ENCODE measurements at places on chromosomes 2 and 18.

GRCh38 chr2:62800618-62801017, 95.1 kb downstream of the EHBP1 start:
- DNase-seq, result no peak

- no peak for DNase-seq
Measured at GRCh38 chr2:240832921-240833494, 13.0 kb upstream of the KIF1A start.

DNA sequence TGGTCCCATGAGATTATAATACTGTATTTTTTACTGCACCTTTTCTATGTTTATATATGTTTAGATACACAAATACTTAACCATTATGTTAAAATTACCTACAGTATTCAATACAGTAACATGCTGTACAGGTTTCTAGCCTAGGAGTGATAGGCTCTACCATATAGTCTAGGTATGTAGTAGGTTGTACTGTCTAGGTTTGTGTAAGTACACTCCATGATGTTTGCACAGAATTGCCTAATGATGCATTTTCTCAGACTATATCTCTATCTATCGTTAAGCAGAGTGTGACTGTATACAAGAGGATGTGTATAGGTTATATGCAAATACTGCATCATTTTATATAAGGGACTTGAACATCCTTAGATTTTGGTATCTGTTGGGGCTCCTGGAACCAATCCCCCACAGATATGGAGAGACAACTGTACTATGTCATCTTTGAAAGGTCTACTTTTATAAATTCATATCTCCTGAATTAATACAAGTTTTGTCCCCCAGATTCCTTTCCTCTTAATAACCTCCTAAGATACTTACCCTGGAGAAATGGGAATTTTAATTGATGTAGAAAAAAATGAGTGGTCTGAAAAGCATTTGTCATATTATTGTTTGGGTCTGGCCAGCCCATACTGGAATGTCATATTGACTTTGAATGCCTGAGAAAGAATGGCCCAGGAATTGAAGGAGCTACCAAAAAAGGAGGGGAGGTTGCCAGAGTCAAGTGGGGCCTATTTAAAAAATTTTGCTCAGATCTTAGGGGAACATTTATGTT, 36.6 kb downstream of the EHBP1 start:
- DNase-seq, result no peak

DNA sequence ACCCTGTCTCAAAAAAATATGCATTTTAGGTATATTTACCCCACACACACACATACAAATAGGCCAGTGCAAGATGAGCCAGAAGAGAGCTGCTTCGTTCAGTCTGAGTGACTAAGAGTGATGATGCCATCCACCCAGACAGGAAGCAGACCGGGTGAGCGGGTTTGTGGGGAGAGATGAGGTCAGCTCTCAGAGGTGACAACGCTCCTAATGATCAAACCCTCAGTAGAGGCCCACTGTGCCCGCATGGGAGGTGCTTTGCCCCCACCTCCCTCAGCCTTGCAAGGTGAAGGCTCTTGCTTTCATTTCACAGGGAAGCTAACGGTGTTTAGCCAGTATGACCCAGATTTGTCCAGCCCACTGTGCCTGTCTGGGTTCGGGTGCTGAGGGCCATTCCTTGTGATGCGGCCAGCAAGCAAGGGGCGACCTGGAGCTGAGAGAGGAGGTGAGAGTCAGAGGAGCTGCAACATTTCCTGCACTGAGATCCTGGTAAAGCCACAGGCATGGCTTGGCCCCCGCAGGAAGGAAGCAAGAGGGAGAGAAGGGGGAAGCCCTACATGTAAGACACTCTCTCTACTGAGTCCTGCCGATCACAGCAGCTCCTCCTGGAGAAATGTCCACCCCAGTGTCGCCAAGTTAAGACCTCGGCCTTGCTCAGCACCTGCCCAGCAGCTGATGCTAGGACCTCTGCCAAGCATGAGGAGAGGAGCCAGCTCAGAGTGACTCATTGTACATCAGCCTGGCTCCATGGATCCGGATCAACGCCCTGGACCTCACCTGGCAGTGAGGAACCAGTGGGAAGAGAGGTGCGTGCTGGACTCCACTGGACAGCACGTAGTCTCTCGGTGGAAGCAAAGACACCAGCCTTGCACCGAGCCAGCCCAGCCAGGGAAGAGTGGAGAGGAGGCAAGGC, 37.0 kb downstream of the NIFK start:
- DNase-seq, result peak; percentile 82
